Small intestine (tissue), 16 donors: ENCODE measurements at places on chromosomes 12 and 14.
A peak's percentile ranks its signal among the peaks of the same experiment; 100 is the strongest.

DNA sequence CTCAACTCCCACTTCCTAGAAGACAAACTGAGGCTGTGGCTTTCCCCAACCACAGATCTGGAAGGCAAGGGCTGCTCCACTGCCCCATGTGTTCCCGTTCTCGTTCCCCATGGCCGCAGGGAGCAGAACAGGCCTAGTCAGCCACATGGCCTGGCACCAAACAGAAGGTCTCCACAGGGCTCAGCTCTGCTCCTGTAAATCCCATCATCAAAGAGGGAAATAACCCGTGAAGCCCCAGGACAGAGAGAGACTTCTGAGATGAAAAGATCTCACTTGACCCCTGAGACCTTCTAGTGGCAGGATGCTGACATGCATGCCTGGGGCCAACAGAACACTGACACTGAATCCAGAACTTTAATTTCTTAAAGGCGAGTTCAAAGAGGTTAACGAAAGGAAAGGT is 68.9 kb downstream of the BCL11B start:
- DNase-seq = no peak

GRCh38 chr14:85535321-85535720 is 5.4 kb downstream of the FLRT2 start:
- no peak for DNase-seq

DNA sequence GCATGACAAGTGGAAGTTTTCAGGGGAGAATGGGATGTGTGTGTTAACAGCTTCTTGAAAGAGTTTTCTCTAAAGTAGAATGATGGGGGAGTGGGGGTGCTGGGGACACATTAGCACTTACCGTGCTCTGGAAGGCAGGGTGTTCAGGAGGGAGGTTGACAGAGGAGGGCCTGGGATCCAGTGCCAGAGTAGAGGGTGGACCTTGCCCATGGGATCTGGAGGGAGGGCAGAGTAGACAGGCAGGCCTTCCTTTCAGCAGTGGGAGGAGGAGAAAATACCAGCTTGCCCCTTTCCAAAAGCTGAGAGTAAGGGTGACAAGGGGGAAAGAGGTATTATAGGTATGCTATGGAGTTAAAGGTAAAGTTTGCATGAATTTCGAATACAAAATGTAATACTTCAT is 40.1 kb downstream of the TRAF3 start:
- DNase-seq = no peak

- DNase-seq = no peak
These were observed 9.6 kb downstream of the FAIM2 start for GRCh38 chr12:49893753-49894750.

- DNase-seq = no peak
These were observed 4.7 kb downstream of the ACVRL1 start for GRCh38 chr12:51911788-51912711.

DNA sequence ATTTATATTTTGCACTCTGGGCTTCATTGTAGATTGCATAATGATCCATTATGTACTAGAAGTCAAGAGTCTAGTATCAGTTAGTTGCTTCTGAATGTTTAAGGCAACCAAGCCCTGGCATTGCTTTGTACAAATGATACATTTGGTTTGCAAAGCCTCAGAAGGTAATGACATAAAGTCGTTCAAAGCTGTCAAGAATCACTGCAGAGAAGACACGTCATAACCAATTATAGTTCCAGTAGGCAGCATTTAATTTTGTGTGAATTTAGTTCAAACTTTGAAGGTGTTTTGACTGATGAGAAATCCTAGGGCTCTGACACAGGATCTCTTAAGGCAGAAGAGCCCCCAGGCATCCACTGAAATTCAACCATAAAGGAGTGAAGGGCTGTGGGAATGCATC is 163.0 kb upstream of the KRR1 start:
- DNase-seq = no peak

- DNase-seq = peak; percentile 96
These were observed 32.8 kb downstream of the MIA2 start for GRCh38 chr14:39266525-39266870.

DNA sequence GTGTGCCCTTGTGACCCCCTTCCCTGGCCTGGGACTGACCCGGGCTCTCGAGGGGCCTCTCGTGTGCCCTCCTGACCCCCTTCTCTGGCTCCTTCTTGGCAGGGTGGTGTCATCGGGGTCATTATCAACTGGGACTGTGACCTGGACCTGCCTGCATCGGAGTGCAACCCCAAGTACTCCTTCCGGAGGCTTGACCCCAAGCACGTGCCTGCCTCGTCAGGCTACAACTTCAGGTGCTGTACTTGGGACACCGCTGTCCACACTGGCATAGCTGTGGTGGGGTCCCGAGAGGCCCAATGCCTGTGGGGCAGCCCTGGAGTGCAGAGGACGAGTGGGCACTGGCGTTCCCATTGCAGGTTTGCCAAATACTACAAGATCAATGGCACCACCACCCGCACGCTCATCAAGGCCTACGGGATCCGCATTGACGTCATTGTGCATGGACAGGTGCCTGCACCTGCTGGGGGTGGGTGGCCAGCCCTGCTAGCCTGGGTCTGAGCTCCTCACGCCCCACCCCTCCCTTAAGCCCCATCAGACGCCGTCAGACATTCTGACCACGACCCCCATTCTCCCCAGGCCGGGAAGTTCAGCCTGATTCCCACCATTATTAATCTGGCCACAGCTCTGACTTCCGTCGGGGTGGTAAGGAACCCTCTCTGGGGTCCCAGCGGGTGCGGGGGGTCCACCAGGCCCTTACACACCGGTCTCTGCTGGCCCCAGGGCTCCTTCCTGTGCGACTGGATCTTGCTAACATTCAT is 2.5 kb downstream of the P2RX2 start:
- no peak for DNase-seq
